A172 (cell line): ENCODE measurements at places on chromosomes 6 and 20. TPM values are rescaled to one million over a fixed set of nuclear protein-coding genes. Genes with fewer than 3 reads are reported as not detected.

GRCh38 chr20:54650052-54650719 is 174.8 kb downstream of the DOK5 start:
- DNase-seq, result no peak

GRCh38 chr6:7895125-7895423 is 15.5 kb downstream of the TXNDC5 start:
- DNase-seq, result no peak

- DNase-seq, result no peak
Observed at GRCh38 chr6:134309227-134309626, 8.7 kb downstream of the SGK1 start.

DNA sequence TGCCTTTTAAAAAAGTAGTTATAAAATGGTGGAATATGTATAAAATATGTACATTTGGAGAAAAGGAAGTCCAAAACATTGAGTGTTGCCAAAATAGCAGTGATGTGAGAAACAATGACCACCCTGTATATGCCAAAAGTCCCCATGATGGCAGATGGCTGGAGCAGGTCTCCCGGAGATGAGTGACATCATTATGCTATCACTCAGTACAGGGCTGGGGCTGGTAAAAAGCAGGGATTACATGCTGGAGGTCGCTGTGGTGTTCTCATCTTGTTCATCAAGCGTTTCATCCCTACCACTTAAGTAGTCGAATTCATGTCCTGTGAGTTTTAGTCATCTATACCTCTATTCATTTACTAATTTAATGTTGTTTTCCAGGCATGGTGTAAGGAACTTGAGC is 315.3 kb upstream of the SLC35B3 start:
- no peak for DNase-seq

DNA sequence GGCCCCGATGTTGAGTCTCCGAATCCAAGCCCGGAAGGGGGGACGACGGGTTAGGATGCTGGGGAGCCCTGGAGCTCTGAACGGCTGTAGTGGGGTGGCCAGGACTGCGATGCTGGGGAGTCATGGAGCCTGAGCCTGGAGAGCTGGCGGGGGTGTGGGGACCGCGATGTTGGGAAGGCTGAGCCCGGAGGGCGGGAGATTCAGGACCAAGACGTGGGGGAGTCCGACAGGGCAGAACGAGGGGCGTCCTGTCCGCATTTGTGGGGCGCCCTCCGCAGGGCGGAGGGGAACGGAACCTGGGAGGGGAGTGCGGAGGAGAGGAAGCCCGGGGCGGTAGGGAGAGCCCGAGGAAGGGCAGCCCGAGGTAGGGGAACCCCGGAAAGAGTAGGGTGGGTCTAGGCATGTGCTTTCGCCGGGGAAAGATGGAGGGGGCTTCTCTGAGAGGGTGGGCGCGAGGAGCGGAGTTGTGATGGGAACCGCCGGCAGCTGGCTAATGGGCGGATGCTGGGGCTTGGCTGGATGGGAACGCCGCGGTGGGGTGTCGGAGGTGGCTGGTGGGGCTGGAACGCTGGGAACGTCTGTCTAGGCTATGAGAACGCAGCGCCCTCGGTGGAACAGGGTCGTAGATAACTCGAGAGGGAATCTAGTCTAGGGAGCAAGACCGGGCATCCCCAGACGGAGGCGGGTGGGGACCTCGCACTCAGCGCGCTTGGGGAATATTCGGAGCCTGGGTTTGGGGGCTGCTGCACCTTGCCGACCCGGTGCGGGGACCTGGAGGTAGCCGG is 684 bp downstream of the PAQR8 start:
- no peak for DNase-seq

DNA sequence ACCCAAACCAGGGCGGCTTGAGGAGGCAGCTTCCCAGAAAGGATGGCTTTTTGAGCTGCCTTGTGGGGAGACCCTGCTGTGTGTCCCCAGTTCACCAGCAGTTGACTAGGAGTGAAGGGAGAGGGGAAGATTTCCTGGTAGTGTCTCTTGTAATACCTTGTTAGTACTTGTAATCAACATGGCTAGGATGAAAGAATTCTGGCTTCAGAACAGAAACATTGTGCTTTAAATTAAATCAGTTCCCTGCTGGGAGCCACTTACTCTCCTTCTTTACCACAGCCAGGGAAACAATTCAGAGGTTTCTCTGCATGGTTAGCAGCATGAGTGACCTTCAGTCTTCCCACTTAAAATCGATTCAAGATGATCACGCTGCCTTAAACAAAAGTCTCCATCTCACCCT is 525.4 kb upstream of the ID4 start:
- no peak for DNase-seq

- DNase-seq, result peak; percentile 31
Observed at GRCh38 chr6:14975471-14975817, 270.4 kb upstream of the JARID2 start.

- DNase-seq, result no peak
Observed at GRCh38 chr6:18088419-18089296, 33.8 kb downstream of the NHLRC1 start.

DNA sequence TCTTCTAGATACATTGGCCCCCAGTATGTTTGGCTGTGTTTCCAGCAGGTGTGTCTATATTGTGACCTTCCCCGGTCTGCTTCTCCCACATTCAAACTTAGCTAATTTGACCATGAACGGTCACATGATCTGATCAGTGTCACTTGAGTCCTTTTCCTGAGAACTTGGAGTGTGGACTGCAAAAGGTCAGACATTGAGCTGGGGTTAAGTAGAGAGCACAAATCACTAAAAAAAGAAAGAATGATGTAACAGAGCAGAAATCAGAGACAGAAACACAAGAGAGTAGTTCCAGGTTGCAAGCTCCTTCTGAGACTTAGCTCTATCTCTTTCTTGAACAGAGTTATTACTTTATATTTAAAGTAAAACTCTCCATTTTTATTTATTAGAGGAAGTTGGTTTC is 733.9 kb downstream of the CBLN4 start:
- DNase-seq, result no peak

HRH3 gene
- not detected in 2 replicates for total RNA-seq

ADA gene
- total RNA-seq, result 5.3 and 8.0 TPM in 2 replicates
